ENCODE measurements at places on chromosomes 1 and 21.

- no peak for DNase-seq
These were observed 31.7 kb downstream of the MEGF6 start for GRCh38 chr1:3579626-3580025.

DNA sequence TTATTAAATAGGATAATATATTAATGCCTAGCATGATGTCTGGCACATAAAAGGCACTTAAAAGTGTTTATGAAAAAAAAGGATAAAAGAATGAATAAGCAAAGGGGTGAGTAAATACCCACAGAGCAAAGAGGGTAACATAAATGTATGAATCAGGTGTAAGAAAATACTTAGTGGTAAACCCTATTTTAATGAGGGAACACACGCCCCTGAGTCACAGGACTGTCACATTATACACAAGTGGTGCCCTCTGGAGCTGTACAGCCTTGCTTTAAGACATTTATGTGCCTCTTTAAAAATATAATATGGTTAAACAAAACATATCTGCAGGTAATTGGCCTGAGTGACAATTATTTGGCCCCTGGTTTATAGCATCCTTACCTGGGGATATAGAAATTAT lies 78.1 kb upstream of the PTBP2 start:
- no peak for DNase-seq

- no peak for DNase-seq
These were observed 11.1 kb upstream of the ETV3L start for GRCh38 chr1:157110686-157111085.

DNA sequence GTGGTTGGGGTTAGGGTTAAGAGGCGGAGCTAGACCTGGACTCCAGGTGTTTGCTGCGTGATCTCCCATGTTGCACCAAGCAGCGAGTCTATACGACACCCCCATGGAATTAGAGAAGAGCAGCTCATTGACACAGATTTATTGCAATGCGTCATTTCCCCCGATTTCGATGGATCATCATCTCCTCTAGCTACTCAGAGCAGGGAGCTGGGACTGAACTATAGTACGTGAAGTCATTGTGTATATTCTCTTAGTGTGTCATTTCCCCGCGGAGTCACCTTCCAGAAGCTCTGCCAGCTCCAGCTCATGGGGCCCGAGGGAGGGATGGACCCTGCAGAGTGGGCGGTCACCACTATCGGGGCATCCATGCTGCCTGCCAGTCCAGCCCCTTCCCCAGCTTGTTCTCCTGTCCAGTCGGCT lies 7.5 kb upstream of the C2CD2 start:
- DNase-seq, result no peak

GRCh38 chr1:7810395-7810794 lies 26.3 kb downstream of the PER3 start:
- DNase-seq, result no peak

DNA sequence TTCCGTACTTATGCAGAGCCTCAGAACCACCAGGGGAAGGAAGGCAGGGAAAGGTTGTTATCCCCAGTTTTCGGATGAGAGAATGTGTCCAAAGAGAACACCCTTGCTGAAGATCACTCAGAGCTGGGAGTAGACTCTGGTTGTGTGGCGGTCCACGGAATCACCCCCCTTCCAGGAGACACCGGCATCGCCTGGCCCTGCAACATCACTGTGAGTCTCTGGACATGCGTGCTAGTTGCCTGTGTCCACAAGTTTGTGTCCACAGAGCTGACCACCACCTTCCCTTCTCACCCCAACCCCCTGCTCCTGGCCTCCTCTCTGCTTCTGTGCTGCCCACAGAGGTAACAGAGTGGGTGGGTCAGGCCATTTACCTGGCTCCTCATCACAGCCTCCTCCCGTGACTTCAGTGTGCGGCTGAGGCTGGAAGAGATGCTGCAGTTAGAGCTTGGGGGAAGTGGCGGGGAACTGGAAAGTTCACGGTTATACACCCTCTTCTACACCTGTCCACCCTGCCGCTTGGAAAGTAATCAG lies 7.3 kb downstream of the MYBPH start:
- DNase-seq, result no peak

DNA sequence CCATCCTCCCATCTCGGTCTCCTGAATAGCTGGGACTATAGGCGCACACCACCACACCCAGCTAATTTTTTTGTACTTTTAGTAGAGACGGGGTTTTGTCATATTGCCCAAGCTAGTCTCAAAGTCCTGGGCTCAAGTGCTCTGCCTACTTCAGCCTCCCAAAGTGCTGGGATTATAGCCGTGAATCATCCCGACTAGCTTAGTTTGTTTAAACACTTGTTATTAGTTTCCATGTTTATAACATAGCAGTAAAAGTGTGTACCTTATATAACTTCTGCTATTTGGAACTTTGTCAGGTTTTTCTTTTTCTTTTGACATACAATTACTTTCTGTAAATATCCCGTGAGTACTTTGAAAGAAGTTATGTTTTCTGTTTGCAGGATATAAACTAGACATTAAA lies 60.6 kb upstream of the C1orf21 start:
- no peak for DNase-seq

- no peak for DNase-seq
These were observed 86.7 kb downstream of the GALNT2 start for GRCh38 chr1:230153641-230154296.

Data from stimulated activated CD4-positive, alpha-beta T cell treated with anti-CD3 and anti-CD28 coated beads, TNF-alpha, amount 100 ng/mL, for 4 hours (primary cell).